ENCODE measurements at places on chromosomes 2 and 18.

GRCh38 chr2:113175736-113176695 lies 2.2 kb downstream of the PSD4 start:
- DNase-seq: no peak

- no peak for DNase-seq
Measured at GRCh38 chr2:53964257-53964952, 6.4 kb downstream of the PSME4 start.

DNA sequence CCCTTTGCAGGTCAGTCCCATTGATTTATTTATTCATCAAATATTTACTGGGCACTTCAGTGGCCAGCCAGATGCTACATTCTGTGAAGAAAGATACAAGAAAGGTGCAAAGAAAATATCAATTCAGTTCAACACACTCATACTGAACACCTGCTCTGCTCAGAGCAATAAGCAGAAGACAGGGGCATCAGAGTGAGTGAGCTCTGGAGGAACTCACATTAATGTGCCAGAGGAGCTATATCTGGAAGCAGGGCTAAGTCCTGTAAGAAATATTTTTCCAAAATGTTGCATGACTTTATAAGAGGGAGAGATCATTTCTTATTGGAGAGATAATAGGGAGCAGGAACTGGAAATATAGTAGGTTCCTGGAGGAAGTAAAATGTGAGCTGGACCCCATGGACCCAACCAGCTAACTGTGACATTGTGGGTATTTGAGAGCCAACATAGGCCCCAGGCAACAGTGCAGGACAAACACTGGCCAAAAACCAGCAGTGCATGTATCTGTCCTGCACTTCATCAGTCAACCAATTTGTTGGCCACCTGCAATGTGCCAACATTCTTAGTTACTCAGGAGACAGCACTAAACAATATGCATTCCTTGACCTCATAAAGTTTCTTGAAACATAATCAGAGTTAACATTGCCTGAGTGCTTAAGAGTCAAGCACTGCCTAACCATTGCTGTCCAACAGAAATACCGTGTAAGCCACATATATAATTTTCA lies 102.7 kb upstream of the PTPRM start:
- DNase-seq: no peak

- DNase-seq: no peak
Measured at GRCh38 chr18:57466745-57467409, 31.7 kb downstream of the ONECUT2 start.

DNA sequence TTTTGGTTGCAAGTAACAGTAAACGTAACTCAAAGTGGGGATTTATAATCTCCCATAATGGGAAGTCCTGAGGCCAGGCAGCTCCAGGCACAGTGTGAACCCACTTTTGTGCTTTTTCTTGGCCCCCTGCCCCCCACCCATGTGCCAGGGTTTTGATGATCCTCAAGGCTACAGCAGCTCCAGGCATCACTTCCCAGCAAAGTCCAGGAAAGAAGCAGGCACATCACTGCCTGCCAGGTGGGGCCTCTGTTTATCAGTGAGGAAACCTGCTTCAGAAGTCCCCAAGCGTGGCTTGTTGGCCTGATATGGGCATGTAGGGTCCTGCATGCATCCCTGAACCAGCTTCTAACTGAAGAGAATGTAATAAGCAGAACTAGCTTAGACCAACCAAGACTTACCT lies 299.2 kb upstream of the SKOR2 start:
- no peak for DNase-seq

DNA sequence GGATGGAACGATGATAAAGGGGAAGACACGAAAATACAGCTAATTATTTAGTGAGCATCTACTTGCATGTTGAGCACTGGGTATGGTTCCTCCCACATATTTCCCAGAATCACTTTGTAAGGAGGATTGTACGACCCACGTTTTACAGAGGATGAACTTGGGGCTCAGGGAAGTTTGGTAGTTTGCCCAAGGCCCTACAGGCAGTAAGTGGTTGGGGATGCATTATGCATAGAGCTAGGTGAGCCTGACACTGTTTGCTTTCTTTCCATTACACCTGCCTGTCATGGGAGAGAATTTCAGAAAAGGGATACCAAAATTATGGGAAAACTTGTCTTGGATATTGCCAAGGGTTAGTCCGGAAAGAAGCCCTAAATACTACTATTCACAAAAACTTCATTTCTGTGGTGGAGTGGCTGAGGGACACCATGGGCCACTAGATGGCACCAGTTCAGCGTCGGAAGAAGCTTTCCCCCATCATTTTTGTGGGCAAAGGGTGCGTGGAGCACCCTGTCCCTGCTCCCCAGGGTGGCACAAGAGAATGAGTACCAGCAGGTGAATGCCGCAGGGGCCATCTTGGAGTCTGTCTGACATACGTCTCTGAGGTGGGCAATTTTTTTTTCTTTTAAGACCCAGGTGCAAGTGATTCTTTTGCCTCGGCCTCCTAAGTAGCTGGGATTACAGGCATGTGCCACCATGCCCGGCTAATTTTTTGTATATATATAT lies 23.5 kb upstream of the C18orf32 start:
- no peak for DNase-seq

DNA sequence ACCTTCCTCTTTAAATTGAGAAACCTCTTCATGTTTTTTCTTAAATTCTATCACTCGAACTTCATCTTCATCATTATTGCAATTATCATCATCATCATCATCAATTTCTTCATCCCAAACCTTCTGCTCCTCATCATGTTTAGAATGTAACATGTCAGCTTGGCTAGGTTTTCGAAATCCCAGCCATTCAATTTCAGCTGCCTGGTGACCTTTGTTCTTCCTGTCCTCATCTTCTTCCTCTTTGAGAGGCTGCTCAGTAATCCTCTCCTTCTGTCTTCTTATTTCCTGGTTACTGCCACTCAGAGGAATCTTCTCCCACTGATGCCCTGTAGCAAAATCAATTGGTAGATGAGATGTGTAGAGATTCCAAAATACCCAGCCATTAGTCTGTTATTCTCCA lies 4.2 kb downstream of the ERMN start:
- DNase-seq: no peak

DNA sequence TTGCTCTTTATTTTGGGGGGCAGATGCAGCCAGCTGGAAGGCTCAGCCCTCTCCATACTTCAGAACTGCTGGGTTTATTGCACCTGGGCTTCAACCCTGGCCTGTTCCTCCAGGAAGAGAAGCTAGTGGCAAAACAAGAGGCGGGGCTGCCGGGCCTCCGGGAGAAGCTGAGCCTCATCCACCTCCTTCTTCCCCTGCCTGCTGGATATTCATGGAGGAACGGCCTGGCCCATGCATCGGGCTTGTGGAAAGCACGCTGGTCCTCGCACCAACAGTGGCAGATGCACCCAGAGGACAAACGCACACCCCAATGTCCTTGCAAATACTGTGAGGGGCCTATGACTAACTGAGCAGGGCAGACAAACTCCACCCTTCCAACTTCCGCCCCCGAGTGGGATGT lies 30.6 kb downstream of the FAM178B start:
- DNase-seq: no peak

DNA sequence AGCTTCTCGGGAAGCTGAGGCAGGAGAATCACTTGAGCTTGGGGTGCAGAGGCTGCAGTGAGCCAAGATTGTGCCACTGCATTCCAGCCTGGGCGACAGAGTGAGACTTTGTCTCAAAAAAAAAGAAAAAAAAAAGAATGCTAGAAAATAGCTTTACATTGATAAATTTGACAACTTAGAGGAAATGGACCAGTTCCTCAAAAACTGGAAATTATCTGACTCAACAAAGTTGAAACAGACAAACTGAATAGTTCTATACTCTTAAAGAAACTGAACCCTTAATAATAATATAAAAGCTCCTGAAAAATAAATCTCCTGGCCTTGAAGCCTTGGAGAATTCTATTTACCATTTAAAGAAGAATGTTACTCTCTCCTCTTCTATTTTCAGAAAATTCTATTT lies 151.0 kb upstream of the BCL2L11 start:
- DNase-seq: no peak
